ENCODE measurements at places on chromosomes 7 and 10.

DNA sequence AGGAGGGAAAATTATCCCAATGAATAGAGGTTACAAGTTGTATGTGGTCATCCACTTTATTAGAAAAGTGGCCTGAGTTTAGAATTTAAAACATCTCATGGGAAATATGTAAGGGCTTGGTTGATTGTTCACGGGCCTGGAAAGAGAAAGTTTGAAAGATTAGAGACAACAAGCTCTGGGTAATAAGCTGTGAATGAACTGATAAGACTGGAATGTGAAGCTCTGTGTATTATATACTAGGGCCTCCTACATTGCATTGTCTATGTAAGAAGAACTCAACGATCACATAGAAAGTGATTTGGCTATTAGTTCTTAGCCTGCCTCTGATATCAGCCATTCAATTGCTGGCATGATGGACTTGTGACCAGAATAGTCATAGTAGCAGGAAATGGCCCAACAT is 199.2 kb upstream of the MAGI2 start:
- no peak for DNase-seq

GRCh38 chr10:78688901-78689583 is 379.7 kb upstream of the ZMIZ1 start:
- no peak for DNase-seq

DNA sequence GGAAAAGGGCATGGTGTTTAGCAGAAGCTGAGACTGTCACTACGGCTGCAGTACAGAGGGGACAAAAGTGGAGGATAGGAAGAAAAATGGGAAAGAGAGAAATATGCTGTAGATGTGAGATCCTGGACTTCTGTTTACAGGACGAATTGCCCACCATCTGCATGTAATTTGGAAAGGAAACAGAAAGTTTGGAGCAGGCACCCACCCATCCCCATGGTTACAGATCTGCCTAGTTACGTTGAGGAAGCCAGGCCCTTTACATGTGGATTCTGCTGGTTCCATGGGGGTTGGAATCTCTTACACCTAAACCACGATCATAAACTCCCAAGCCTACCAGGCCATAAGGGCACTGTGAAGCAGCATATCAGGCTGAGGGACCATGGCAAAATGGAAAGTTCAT is 84.3 kb downstream of the WDFY4 start:
- no peak for DNase-seq

DNA sequence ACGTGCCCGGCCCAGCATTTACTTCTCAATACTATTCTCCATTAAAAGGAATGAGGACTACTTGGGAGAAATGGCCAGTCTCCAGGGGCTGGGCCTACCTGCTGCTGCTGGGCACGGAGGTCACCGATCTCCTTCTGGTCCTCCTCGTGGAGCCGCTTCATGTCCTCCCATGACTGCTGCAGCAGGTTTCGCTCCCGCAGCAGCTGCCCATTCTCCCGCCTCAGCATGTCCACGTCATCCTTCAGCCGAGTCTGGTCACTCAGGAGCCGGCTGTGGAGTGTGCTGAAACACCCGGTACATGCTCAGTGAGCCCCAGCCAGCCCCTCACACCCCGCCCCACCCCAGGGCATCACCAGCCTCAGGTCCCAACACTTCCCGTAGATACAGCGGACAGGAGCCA is 73.3 kb downstream of the DLG5 start:
- no peak for DNase-seq

- no peak for DNase-seq
Observed at GRCh38 chr10:28722065-28722803, 44.9 kb downstream of the BAMBI start.

DNA sequence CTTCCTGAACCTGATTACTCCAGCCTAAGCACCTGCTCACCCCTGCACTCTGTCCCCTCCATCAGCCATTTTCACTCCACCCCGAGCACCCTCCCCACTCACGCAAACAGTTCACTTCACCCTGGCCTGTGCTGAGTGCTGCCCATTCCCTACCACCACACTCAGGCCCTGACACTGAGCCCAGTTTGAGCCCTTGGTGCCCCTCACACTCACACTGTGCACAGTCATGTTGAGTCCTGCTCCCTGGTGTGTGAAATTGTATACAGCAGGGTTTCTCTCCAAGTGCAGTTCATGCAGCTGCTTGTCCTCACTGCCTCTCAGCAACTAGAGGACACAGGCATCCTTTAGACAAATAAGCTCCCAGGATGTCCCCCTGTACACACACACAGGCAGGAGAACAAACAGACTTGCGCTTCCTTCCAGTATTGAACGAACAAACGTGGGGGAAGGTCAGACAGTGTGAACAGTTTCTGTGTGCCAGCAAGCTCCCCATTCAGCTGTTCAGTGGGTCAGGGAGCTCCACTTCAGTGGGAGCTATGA is 6.8 kb downstream of the MYO1G start:
- no peak for DNase-seq

GRCh38 chr7:39062811-39063210 is 85.1 kb downstream of the POU6F2 start:
- no peak for DNase-seq

- no peak for DNase-seq
Observed at GRCh38 chr10:132981173-132981555, 38.8 kb upstream of the CFAP46 start.

DNA sequence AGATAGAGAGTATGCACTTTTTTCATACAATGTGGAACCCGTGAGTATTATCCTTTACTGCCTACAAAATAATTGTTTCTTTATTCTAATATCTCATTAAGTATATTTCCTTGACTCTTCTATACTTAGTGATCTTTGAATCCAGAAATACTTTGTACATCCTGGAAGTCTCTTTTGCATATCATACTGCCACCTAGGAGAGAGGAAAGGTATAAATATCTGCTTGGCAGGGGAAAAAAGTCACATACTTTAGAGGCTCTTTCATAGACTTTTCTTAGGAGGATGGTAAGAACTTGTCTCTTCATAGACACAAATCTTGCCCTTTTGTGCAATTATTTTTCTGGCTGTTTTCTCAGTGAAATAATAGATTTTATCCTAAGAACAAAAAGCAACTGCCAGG is 436.0 kb downstream of the PAXIP1 start:
- DNase-seq, result no peak

DNA sequence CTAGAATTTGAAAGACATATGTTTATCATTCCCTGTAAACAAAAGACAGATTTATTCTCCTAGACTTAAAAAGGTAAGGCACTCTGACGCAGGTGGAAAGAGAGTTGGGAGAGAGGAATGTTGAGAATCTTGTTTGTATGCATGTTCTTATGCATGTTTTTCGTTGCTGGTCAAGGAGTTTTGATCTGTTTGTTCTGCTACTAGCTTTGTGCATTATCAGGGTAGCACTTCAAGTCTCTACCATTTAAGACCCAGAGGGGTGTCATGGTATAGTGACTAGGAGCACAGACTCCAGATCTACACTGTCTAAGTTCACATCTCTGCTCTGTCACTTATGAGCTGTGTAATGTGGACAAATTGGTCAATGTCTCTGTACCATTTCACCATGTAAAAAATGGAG is 200.2 kb upstream of the FZD1 start:
- no peak for DNase-seq

DNA sequence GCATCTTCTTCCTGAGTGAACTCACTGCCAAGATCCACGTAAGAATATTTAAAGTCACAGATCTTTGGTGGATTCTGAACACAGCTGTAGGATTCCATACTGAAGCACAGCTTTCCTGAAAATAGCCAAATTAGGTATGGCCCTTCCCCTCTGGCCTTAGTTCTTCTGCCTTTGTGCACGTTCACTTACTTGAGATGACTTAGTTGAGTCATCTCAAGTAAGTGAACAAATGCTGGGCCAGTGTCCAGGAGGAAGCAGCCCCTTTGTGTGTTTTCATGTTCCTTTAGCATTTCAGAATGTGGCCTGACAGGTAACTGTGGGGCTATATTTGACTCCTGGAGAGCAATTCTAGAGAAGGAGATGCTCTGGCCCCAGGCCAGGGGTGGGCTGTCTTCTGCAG is 51.5 kb downstream of the CCNY start:
- no peak for DNase-seq

DNA sequence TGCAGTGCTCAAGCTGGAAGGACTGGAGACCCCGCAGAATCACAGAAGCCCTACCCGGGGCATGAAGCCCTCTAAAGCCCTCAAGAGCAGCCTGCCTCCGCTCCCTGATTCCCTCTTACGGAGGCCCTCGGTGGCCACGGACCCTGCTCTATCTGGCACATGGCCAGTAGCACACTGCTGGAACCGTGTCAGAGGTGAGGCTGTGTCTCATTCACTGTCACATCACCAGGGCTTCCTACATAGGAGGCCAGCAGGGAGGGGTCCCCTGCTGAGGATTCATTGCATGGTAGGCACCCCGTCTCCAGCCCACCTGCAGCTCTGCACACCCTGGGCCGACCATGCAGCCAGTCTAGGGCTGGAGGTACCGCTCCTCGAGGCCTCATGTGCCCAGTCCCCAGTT is 259.2 kb downstream of the TNS3 start:
- DNase-seq, result no peak

GRCh38 chr10:116278846-116279245 is 5.8 kb upstream of the GFRA1 start:
- DNase-seq, result no peak

DNA sequence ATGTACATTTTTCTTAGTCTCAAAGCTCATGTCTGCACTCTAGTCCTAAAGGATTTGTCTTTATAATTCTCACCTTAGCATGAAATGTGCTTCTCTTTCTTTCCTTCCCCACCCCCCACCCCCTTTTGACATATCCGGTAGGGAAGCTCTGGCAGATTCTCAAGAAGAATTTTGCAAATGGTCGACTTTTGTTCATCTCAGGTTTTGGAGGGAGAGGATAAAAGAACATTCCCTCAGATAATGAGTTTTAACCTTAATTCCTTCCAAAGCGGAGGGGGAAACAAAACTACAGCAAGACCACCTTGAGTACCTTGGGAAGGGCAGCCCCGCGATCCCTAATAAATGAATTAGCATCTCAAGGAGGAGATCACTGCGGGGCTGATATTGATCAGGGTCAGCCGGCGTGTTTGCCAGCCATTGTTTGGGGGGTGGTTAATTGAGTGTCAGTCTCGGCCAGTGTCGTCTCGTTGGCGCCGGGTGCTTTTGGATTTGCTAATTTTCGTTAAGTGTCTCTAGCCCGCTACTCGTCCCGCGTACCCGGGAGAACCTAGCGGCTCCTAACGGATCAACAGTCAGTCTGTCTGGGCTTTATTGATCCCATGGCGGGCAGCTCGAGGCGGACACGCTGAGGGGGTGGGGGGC is 874 bp upstream of the BAMBI start:
- DNase-seq, result no peak

- DNase-seq, result peak; percentile 67
Observed at GRCh38 chr10:121927841-121928527, at the start of gene ATE1. Gene ATE1, minus strand, starts transcription at chr10:121928031. Its CDS starts 82 bp downstream, at chr10:121927949.

DNA sequence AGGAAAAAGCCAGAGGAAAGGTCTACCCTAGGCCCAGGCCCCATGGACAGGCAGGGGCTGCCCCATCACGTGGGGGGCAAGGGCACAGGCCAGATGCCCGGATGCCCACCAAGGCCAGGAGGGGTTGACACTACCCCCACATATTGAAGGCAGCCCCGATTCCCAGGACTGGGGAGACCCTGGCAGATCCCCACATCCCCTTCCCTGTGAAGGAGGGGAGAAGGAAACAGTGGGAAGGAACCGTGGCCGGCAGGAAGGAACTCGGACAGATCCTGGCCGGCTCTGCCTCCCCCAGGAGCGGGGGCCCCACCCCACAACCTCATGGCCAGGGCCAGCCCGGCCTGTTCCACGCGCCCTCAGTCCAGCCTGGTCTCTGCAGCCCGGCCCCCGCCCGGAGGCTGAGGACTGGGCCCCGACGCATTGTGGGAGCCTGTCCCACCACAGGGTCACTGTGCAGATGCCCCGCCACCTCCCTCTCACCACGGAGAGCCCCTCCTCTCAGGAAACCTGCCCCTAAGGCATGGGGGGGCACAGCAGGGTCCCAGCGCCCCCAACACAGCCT is 41.3 kb downstream of the PAPOLB start:
- DNase-seq, result no peak

GRCh38 chr7:158164101-158165095 is 423.2 kb downstream of the PTPRN2 start:
- DNase-seq, result no peak

- DNase-seq, result no peak
Observed at GRCh38 chr10:30990351-30990750, 41.3 kb downstream of the ZNF438 start.

- no peak for DNase-seq
Observed at GRCh38 chr10:130560116-130560515, 423.9 kb downstream of the GLRX3 start.

- DNase-seq, result no peak
Observed at GRCh38 chr10:24223341-24223740, 14.4 kb downstream of the KIAA1217 start.

- DNase-seq, result no peak
Observed at GRCh38 chr10:60271319-60272040, 118.2 kb downstream of the ANK3 start.

GRCh38 chr10:77840636-77841035 is 85.9 kb downstream of the DLG5 start:
- DNase-seq, result no peak

GRCh38 chr10:50846753-50847152 is 38.7 kb downstream of the A1CF start:
- DNase-seq, result no peak

DNA sequence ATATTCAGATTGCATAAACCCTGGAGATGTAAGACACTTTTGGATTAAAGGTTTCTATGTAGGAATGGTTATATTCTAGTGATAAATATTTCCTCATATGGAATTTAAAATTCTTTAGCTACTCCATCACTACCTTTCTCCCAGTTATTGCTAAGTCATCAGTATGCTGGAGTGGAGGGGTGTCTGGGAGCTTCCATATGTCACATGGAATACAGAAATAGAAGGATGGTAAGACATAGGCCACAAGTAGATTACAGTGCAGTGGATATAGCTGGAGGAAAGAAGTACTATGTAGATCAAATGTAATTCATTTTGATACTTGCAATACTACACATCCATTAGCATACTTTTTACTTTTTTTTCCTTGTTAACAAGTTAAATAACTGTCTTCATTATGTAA is 428.4 kb downstream of the ARL4A start:
- no peak for DNase-seq

- DNase-seq, result peak; percentile 39
Observed at GRCh38 chr7:76234931-76235441, 33.3 kb downstream of the SRRM3 start.

DNA sequence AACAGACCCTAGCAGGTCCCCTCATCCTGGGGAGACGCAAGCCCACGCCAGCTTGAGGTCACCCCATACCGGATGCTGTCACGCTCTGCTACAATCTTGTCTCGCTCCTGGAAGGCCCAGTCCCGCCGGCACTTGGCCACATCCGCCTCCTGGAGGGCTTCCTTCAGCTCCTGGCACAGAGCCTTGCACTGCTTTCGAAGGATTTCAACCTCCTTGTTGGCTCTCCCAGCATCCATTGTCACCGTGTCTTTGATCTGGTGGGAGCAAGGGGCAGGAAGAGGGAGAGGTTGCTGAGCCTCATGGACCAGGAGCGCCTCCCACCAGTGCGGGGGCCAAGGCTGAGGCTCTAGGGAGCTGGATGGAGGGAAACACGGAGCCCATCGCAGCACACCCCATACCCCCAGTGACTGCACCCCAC is 90.9 kb downstream of the DLG5 start:
- no peak for DNase-seq

- no peak for DNase-seq
Observed at GRCh38 chr10:88728107-88728763, 22.2 kb downstream of the LIPK start.

GRCh38 chr7:36249091-36249490 is 96.0 kb downstream of the EEPD1 start:
- DNase-seq, result no peak

GRCh38 chr10:111698711-111699110 is 484.9 kb downstream of the GPAM start:
- DNase-seq, result no peak

All from stimulated activated CD8-positive, alpha-beta memory T cell treated with anti-CD3 and anti-CD28 coated beads, Interleukin-4, amount 100 ng/mL, for 1 hour (primary cell).